Activated CD8-positive, alpha-beta memory T cell treated with anti-CD3 and anti-CD28 coated beads for 1 hour (primary cell): ENCODE measurements at places on chromosomes 5 and 9.

DNA sequence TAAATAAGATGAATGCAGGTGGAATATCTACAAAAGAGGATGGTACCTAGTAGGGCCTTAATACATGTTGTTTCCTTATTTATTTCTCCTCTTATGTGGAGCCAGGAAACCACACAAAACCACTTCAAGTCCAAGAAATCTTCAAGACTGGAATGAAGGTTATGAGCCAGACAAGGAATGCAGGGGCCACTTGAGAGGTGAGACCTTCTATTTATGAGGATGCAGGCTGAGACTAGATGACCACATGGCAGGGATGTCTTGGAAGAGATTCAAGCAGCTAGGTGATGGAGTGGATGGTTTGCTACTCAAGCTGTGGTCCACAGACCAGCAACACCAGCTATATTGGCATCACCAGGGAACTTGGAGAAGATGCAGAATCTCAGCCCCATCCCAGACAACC, 92.2 kb downstream of the TNC start:
- no peak for DNase-seq

DNA sequence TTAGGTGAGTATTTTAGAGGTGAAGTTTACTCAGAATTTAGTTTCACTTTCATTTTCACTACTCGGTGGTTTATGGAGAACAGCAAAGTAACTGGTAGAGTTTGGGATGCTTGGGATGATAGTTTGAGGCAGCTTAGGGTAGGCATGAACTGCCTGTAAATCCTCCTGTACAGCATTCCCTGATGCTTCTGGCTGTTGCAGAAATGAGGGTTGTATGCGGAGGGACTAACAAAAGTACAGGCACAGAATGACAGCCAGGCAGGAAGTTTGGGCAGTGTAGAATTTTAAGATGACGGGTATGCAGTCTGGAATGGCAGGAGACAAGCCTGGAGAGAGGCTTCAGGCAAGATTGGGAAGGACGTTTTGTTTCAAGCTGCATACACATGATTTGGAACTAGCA, 48.0 kb upstream of the FAM120AOS start:
- no peak for DNase-seq

DNA sequence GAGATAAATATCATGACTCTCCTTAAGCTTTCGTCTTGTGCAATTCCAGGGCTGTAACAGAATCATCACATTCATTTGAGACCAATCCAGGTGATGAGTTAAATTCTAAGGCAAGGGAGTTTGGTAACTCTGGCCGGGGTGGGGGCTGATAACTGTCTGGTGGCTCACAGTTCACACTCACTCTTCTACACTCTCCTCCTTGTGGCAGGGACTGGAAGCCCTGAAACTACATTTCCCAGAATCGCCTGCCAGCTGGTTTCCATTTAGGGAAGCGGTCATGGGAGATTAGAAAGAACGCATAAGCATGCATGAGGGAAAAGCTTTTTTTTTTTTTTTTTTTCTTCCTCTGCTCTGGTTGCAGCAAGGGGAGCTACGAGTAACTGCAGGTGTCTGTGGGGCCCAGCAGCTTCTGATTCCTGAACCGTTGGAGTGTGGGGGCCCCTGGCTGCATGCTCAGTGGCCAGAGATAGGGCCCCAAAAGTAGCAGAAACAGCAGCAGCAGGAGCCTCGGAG, 154.8 kb upstream of the TBC1D2 start:
- no peak for DNase-seq

- DNase-seq = no peak
Measured at GRCh38 chr5:1484730-1485578, 38.8 kb downstream of the LPCAT1 start.

DNA sequence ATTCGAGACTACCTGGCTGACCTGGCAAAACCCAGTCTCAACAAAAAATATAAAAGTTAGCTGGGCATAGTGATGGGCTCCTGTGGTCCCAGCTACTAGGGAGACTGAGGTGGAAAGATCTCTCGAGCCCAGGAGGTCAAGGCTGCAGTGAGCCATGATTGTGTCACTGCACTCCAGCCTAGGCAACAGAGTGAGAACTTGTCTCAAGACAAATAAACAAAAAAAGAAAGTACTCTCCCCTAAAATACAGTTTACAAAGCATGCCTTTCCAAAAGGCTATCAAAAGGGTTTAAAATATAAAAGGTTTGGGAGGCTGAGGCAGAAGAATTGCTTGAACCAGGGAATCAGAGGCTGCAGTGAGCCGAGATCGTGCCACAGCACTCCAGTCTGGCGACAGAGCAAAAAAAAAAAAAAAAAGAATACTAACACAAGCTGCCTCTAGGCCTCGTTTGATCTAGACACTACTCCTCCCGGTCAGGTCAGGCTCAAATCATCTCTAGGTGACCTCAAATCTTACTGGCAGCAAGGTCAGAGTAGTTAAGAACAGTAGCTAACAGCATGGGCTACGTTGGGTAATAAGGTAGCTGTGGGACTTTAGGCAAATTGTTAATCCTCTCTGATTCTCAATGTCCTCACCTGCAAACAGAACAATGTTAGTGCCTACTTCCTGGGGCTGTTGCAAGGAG, 9.3 kb downstream of the NAIF1 start:
- no peak for DNase-seq

DNA sequence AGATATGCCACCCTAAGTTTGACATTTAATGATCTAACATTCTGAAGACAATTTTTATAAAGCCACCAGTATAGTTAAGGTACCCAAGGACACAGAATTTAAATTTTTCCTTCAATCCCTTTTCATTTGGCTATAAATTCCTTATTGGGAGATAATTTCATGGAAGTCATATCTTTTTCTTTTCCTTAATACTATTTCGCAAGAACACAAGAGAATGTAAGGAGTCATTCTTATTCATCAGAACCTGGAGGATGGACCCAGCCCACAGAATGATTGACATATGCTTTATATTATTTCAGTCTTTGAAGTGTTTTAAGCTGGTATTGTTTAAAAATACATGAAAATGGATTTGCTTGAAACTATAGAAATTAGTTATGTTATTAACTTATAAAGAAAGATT, 79.6 kb downstream of the DROSHA start:
- no peak for DNase-seq

GRCh38 chr5:102762095-102762534, 7.0 kb downstream of the PAM start:
- no peak for DNase-seq

DNA sequence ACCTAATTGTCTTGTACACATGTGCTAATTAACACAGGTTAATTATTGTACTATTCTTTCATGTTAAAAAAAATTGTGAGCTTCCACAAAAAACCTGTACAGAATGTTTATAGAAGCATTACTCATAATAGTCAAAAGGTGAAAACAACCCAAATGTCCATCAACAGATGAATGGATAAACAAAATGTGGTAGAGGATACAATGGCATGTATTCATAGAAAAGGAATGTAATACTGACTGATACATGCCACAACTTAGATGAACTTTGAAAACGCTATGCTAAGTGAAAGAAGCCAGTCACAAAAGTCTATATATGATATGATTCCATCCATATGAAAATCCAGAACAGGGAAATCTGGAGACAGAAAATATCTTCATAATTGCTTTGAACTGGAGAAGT, 25.6 kb downstream of the RRAGA start:
- no peak for DNase-seq

DNA sequence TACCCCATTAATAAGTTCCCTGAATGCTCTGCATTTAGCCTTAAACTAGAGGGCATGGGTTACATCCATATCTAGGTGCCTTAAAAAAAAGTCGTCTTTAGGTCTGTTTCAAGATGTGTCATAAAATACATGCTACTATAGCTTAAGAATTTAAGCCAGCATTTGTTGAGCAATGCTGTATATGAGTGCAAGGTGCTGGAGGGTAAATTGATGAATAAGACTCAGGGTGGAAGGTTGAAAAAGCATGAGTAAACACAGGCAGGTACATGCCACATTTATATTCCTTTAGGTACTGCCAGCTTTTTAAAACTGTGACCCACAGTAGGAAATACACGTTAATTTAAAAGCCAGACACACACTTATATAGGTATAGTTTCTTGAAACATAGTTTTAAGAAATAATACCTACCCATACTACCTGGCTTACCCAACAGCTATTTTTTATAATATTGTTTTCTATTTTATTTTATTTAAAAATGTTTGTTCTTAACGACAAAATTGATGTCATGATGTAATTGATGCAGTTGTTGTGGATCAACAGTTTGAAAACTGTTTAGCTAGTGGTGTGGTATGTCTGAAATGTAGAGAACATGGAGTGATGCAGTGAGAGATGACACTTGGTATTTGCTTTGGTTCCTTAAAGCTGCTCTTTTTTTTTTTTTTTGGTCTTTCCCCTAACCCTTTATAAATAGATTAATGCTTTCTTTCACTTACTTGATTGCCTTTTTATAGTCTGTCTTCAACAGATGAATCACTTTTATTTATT, 3.9 kb downstream of the HMGCR start:
- no peak for DNase-seq

DNA sequence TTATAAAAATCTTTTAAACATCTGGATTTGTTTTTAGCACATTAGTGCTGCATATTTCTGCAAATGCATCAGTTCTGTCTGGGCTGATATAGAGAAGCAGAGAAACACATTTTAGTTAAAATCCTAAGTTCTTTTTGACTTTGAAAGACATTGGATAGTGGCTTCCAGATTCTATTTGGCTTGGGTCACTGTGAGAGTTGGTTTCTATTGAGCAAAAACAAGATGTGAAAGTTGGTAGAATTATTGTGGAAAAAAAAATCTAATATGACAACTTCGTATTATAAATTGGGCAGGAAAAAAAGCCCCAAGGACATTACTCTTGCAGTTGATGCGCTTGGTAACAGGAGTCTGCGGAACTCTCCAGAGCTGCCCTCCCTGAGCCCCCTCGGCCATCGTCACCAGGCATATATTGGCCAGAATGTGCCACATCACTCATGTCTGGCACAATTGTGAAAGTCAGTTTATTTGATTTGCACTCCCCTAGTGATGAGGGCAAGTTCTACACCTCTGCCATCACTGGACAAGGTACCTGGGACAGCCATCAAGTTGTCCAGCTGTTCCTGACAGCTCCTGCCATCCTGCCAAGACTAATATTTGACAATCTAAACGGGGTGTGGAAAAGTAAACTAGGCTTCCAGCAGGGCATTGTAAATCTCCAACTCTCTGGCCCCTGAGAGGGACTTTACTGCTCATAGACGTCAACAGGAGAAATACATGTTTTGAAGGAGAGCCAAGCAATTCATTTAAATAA, 334.5 kb downstream of the TENT4A start:
- DNase-seq = no peak

- DNase-seq = no peak
Measured at GRCh38 chr9:88005240-88005639, 30.9 kb upstream of the CDK20 start.

GRCh38 chr9:72633966-72634365, 112.6 kb downstream of the TMC1 start:
- DNase-seq = no peak

- DNase-seq = no peak
Measured at GRCh38 chr9:107213080-107213479, 70.0 kb upstream of the RAD23B start.

DNA sequence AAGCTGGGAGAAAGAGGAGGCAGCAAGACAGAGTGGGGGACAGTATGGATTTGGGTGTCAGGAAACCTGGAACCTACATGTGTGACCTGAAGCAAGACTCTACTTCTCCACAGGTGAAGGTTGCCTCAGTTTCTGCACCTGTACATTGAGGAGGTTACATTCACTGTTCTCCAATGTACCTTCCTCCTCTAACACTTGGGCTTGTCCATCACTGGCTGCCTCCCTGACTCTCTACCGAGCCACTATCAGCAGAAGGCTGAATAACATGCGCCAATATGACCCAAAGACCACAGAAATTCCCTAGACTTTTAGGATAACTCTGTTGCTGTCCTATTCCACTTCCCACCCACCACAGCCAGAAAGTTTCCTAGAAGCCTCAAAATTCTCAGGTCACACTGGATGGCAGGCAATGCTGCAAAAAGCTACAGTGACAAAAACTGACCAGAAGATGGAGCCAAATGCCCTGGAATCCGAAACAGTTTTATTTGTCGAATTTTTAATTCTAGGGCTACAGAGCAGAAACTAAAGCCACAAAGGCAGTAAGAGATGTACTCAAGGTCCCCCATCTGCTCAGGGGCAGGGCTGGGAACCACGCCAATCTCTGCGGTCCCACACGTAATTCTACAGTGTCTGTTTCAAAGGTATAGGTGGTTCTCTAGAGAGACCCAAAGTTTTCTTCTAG, 64.4 kb downstream of the FAM114A2 start:
- no peak for DNase-seq
